ENCODE measurements at places on chromosomes 11 and 22.

GRCh38 chr11:82750643-82751139, 17.0 kb upstream of the FAM181B start:
- no peak for DNase-seq

DNA sequence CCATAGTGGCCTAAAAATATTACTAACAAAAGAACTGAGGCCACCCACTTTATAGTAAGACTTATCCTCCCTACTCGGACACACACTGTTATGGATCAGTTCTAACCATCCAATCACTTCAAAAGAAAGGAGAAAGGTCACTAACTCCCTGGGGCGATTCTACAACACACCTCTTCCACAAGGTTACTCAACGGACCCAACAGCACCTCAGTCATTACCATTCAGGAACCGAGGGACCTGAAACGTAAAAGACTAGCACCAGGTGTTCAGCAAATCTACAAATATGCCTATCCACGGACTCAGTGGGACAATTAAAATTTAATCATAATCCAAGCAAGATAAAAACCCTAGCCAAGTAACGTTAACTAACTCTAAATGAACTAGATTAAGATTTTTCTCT, 1.6 kb downstream of the HNRNPUL2 start:
- DNase-seq, result no peak

GRCh38 chr11:118213781-118214180, 11.0 kb downstream of the JAML start:
- no peak for DNase-seq

- DNase-seq, result no peak
Measured at GRCh38 chr11:59542142-59542810, 30.9 kb downstream of the OR4D9 start.
